Fibroblast of skin of left quadriceps (primary cell): ENCODE measurements at places on chromosomes 13 and 19.

GRCh38 chr19:46299004-46299509, 2.2 kb downstream of the HIF3A start:
- peak; percentile 78 for DNase-seq

- DNase-seq = no peak
Measured at GRCh38 chr13:30504081-30504480, 38.3 kb upstream of the HMGB1 start.

GRCh38 chr19:18274781-18275356, 617 bp upstream of the IQCN start:
- no peak for DNase-seq

- DNase-seq = no peak
Measured at GRCh38 chr13:45833242-45833641, 18.3 kb downstream of the SIAH3 start.

GRCh38 chr13:29538652-29539040, 56.8 kb downstream of the SLC7A1 start:
- DNase-seq = no peak

DNA sequence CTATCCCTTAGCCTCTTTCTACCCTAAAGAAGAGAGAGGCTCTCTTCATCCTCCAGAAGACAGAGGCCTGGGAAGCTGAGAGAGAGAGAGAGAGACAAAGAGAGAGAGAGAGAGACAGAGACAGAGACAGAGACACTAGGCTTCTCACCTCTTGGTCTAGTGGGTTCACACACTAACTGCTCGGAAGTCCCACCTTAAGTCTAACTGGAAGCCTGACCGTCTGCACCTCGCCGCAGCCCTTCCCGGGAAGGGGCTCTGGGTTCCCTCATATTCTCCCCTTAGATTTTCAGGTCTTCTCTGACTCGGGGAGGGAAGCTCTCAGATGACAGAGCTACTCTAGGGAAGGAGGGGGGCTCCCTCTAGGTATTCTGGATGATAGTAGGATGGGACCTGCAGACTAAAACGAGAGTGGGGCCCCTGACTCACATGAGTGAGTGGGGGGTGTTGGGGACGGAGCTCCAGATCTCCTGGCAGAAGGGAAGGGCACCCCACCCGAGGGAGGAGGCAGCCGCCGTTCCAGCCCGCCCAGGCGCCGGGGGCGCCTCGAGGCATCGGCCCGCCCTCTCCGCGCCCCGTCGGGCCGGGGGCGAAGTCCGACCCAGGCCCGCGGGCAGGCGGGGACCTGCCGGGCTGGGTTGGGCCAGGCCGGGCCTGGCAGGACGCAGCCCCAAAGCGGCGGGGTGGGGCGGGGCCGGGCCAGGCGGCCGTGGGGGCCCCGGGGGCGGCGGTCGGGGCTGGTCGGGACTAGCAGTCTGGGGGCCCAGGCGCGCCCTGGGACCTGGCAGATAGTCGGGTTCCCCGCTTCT, 2.0 kb upstream of the JUNB start:
- no peak for DNase-seq

GRCh38 chr19:47991191-47991808, 670 bp downstream of the BSPH1 start:
- DNase-seq = no peak

GRCh38 chr19:39310558-39311311, 9.9 kb downstream of the LRFN1 start:
- DNase-seq = no peak

GRCh38 chr13:80830431-80830830, 489.5 kb upstream of the SPRY2 start:
- no peak for DNase-seq

GRCh38 chr13:24038841-24039330, 121.6 kb upstream of the SPATA13 start:
- no peak for DNase-seq

GRCh38 chr19:3184847-3185460, 776 bp upstream of the NCLN start:
- no peak for DNase-seq

GRCh38 chr13:103451656-103452055, 385.4 kb upstream of the SLC10A2 start:
- DNase-seq = no peak

GRCh38 chr13:35987572-35988513, 143.3 kb downstream of the DCLK1 start:
- no peak for DNase-seq

DNA sequence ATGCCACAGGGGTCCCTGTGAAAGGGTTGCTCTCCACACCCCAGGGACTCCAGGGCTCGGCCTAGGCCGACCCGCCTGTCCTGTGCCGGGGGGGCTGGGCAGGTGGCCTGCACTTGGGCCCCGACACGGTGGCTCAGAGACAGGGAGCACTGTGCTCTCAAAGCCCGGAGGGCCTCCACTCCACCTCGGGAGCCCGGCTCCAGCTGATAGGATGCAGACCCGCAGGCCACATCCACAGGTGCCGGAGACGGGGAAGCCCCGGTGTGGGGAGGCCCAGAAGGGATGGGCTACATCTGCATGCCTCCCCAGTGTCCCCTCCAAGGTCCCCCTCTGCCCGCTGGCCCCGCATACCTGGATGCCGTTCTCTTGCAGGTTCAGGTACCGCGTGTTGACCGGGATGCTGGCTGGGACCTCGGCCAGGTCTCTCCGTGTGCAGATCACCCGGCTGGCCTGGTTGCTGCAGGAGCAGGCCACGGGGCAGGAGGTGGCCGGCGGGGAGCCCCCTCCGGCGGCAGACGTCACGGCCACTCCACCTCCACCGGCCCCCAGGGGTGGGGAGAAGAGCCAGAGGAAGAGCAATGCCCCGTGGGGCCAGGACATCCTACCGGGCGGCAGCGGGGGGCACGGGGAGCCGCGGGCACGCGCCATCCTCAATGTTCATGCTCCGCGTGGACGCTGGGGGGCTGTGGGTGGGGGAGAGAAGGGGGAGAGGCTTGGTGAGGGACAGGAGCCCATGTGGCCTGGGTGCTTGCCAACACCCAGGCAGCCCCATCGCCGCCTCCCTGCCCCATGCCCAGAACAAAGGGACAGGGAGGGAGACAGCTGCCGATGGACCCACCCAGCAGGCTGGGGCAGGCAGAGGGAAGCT, 19.8 kb downstream of the LRRC4B start:
- no peak for DNase-seq

DNA sequence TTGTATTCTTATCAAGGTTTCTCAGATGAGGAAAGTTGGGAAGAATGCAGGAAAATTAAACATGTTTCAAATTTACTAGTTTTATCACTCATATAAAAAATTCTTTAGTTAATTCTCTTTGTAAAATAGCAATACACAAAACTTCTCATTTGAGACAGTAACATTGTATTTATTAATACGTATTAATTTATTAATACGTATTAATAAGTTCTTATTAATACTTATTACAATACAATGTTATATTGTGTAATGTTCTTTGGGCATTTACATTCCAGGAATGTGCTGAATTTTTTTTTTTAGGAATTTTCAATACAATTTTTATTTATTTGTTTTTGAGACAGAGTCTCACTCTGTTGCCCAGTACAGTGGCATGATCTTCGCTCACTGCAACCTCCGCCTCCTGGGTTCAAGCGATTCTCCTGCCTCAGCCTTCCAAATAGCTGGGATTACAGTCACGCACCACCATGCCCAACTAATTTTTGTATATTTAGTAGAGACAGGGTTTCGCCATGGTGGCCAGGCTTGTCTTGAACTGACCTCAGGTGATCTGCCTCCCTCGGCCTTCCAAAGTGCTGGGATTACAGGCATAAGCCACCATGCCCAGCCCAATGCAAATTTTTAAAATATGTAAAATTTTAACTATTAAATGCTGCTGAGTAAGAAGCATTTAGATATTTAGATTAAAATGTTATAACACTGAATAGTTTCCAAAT, 31.6 kb downstream of the MBNL2 start:
- no peak for DNase-seq

GRCh38 chr13:43095771-43096719, 72.7 kb downstream of the DNAJC15 start:
- no peak for DNase-seq

- no peak for DNase-seq
Measured at GRCh38 chr13:112647256-112647655, 42.6 kb upstream of the ATP11A start.

DNA sequence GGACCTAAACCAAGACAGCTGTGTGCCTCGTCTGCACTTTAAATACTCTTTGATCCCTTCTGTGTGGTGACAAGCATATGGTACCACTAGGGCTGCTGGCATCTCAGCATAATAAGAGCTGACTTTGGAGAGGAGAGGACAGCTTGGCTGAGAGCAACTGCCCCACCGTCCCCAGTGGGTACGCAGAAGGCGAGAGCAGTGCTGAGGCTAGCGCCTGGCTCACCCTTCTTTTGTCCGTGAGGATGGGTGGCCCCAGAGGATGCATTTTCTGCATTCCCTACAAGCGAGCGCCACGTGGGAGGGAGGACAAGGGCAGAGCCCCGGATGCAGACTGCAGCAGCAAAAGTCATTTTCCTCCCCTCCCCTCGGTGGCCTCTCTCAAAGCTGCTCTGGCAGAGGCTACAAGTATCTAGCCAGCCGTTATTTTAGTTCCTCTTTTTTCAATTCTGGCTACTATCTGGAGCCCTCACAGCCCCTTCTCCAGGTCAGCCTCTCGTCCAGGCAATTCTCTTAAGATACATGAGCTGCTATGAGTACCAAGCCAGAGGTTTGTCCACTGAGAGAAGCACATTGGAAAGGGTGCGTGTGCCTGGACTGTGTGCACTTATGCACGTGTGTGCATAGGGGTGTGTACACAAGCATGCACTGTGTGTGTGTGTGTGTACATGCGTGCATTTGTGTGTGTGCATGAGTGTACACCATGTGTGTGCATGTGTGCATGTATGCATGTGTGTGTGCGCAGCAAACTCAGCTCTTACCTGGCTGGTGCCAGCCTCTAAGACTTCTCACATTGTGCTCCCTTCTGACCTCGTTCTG, 51.3 kb downstream of the RAB20 start:
- DNase-seq = no peak

DNA sequence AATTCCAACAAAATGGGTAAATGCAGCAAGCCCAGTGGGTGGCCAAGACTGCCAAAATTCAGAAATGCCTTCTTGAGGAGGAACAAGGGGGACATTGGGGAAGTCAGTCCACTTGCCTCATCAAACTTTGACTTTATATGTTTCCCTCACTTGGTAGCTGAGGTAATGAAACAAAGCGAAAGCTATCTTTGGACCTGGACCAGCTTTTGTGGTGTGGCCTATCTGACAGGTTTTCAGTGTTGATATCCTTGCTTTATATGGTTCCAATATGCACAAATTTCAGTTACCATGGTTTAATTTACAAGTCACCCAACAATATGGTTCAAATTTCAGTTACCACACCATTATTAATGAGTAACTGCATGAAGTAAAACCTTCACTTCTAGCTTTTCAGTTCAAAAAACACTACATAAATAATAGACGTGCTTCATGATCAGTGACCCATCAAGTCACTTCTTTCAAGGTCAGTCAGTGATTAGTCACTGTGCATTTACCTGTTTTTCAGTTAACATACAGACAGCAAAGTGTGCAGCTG, 17.7 kb upstream of the POU4F1 start:
- no peak for DNase-seq

DNA sequence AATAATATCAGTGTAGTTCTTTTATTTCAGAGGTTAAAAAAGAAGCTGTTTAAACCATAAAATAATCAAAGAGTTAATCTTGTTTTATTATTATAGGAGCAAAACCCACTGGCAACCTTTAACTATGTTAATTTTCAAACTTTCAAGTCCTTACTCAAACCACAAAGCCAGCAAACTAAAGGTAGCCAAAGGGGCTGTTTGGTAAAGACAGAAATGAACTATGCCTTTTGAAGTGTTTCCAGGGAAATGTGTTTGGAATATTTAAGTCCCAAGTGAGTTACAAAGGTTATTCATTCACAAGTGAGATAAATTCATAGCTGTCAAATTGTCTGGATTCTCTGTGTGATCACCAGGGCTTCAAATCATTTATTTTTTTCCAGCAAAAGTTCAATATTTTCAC, 264.7 kb downstream of the MZT1 start:
- DNase-seq = no peak

- DNase-seq = no peak
Measured at GRCh38 chr19:14375055-14375581, 6.1 kb upstream of the ADGRE5 start.

GRCh38 chr13:99418843-99419140, 82.5 kb upstream of the TM9SF2 start:
- DNase-seq = no peak

DNA sequence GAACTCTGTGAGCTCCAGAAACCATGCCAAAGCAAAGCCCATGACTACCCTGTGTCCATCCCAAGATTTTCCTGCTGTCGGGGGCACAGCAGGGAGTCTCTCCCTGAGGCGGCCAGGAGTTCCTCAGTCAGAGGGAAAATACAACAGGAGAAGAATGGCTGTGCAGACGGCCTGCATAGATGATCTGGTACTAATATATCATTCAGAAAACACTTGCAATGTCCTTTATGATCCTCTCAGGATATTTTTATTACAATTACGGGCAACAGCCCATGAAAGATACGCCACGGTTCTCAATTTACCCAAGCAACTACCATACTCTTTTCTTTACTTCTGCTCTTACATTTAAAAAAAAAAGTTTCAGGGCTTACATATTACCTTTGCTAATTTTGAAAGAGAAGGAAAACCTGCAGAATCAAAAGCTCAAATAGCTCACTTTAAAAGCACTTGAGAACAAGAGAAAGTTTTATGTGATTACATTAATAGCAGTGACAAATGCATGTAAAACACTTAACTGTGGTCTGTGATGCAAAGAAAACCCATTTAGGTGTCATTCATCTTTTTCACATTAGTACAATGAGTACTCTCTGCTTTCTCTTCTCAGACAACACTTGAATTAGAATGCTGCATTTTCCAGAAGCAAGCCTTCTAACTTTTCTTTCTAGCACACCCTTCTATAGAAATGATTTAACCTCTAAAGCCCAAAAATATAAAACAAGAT, 460.8 kb downstream of the KLF5 start:
- no peak for DNase-seq

DNA sequence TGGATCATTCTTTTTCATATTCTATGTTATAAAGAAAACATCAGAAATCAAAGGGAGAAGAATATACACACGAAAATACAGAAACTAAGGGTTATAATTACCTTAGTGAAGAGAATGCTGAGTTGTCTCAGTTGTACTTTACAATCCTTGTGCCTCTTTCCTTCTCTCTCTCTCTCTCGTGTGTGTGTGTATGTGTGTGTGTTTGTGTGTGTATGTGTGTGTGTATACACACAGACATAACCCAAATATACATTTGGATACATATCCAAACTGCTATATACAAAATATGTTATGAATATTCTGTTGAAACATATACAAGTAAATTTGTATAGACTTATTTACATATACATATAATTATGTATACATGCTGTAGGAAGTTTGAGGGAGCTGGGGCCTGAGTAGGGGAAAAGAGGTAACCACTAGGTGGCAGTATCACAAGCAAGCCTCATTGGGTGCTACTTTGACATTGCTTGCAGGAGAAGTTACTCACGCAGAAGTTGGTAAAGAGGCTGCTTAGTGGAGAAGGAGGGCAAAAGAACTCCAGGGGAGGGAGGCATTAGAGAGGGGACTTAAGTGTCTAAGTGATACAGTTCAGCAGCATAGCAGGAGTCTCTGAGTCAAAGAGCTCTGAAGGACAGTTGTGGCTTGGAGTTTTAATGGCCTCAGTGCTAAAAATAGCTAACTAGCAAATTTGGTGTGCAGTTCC, 465.1 kb upstream of the PCDH20 start:
- no peak for DNase-seq
